ENCODE measurements at places on chromosomes 6 and 20. TPM values are rescaled to one million over a fixed set of nuclear protein-coding genes. Genes with fewer than 3 reads are reported as not detected.
A peak's percentile ranks its signal among the peaks of the same experiment; 100 is the strongest.

DNA sequence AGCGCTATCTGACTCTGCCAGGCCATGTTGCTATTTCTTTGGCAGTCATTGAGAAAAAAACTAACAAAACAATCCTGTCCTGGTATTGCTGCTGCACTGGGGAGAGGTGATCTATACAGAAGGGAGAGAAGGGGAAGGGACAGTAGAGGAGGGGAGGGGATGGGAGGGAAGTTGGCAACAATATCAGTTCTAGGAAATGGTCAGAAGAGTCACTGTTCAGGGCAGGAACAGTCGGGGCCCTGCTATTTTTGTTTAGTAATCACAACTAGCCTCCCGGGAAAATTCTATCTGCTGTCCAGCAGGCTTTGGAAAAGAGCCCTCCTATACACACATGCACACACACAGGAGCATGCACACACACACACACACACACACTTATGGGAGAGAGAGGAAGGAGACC, 142.3 kb upstream of the CARMIL1 start:
- peak; percentile 27 for DNase-seq

GRCh38 chr20:32546918-32547752, 38.0 kb downstream of the NOL4L start:
- no peak for DNase-seq

GRCh38 chr6:104771258-104771832, 88.4 kb downstream of the HACE1 start:
- no peak for DNase-seq

GRCh38 chr20:3633913-3634478, 29.2 kb downstream of the GFRA4 start:
- no peak for DNase-seq

DNA sequence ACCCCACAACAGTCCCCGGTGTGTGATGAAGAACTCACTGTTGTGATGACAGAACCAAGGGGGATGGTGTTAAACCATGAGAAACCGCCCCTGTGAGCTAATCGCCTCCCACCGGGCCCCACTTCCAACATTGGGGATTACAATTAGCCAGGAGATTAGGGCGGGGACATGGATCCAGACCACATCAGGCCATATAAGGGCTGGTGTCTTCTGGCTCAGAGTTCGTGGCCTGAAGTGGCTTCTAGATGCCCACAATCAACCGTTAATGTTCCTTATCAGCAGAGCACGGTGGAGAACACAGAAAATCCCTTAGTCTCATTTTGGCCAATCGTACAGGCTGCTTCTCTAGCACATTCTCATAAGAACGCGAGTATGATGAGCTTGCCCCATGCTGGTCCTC, 10.9 kb upstream of the MAS1 start:
- no peak for DNase-seq

DNA sequence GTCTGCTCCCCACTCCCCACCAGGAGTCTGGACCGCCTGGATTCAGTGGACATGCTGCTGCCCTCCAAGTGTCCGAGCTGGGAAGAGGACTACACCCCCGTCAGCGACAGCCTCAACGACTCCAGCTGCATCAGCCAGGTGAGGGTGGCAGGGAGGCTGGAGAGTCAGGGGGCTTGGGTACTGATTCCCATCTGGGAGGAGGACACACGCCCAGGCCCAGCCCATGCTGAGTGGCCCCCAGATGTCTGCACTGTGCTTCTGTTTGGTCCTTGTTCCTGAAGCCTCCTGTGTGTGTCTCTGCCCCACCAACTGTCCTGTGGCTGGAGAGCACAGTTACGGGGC, 101.6 kb upstream of the MYL9 start:
- DNase-seq, result no peak

- peak; percentile 45 for DNase-seq
These were observed 23.6 kb downstream of the LRP11 start for GRCh38 chr6:149840345-149841075.

- no peak for DNase-seq
These were observed 267.9 kb downstream of the PLCB1 start for GRCh38 chr20:8399947-8400346.

GRCh38 chr20:47392721-47393073, 36.2 kb upstream of the ZMYND8 start:
- no peak for DNase-seq

DNA sequence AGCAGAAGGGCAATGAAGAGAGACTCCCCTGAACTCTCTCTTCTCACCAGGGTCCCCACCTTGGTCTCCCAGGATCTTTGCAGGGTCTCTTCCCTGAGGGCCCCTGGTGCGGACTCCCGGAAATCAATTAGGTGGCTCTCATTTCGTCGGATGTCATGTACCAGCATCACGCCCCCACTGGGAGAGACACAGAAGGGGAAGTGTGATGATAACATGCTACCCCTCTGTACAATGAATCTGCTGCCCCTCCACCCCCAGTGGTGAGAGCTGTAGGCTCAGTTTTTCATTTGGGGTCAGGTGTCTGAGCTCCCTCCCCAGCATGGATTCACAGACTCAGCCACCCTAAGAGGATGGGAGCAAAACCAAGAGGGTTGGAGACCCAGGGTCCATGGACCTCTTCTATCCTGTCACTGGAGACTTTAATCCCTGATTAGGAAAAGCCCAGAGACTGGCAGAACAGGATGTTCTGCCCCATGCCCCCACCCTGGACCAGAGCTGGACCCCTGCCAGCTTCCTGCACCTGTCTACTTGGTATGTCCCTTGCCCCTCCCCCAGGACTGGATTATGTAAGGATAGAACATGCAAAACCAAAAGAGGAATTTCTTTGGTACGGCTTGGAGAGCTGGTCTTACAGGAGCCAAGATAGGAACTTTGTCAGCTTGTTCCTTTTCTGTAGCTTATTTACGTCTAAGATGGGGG, 11.1 kb downstream of the GGT7 start:
- no peak for DNase-seq

- DNase-seq, result no peak
These were observed 168.6 kb downstream of the CD83 start for GRCh38 chr6:14286144-14286543.

DNA sequence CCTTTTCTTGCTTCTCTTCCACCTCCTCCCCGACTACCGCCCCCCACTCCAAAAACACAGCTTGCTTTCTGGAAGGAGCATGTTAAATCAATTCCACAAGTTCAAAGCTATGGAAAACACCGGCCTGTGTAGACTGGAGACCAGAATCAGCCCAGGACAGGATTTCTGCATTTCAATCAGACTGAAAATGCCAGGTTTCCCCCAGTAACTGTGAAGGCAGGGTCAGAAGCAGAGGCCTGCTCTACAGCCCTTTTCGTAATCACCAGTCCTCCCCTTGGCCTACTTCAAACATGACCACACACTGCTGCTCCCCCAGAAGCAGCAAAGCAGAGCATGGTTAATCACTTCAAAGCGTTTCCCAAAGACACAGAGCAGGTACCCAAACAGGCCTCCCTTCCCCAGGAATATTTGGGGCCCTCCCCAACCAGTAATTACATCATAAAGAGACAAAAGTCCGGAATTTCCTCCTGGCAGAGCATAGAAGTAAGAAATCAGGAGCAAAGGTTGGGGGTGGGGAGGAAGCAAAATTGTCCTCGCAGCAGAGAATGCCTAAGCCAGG, 38.4 kb downstream of the ZMYND8 start:
- peak; percentile 61 for DNase-seq

DNA sequence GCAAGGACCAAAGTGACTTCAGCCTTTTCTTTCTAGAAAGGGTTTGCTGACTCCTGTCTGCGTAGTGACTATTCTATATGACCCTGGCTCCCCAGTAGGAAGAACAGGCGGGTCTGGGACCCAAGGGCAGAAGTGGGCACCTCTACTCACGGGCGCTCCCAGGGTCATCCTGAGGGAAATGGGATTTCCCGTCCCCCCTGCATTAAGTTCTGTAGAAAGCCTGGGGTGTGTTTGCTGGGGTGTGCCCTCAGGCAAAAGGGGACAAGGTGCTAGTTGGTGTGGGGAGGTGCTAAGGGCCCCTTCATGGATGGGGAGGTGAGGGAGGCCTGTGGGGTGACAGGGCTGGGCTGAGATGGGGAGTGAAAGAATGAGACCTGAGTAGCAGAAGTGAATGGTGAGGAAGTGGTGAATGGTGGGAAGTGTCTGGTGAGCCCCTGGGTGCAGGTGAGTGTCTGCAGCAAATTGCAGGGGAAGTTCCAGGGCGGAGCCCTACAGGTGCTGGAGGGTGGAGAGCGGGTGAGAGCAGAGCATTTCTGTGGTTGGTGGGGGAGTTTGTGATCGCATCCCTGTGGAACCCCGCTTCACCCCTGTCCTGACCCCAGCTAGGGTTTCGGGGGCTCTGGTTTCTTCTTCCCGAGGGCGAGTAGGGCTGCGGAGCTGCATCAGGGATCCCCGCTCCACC, 21.1 kb downstream of the RAET1L start:
- no peak for DNase-seq

DNA sequence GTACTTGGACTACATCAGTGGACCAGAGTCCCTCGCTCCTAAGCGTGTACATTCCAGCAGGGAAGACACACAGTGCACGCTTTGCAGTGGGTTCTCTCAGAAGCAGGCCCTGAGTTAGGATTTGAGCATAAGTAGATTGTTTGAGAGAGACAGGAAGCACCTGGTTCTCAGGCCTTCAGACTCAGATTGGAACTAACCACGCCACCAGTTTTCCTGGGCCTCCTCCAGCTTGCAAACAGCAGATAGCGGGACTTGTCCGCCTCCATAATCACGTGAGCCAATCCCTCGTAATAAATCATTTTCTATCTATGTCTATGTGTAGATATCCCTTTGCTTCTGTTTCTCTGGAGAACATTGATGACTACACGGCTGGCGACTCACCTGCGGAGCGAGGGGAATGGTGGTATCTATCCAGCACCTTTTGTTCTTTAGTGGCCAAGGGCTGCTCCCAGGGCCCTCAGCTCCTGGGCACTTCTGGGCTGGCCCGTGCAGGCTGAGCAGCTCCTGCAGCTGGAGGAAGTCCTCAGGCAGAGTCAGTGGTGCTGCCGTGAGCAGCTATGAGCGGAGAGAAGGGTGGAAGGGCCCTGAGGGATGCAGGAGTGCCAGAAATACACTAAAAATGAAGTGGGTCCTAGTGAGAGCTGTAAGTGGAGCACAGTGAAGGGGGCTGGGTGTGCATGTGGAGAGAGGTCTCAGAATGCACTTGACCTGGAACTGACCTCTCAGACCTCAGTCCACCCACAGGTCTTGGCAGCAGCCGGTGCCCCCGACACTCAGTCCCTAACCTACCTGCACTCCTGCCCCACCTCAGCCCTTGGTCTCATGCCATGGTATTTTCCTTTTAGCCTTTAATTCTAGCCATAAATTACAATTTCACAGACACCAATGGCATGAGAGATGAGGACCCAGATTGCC, 76.9 kb downstream of the STK35 start:
- peak; percentile 28 for DNase-seq

GRCh38 chr6:153150752-153151440, 19.8 kb upstream of the RGS17 start:
- DNase-seq, result no peak

- no peak for DNase-seq
These were observed 109.3 kb downstream of the SLC23A2 start for GRCh38 chr20:4891997-4892396.

- no peak for DNase-seq
These were observed 327.5 kb downstream of the NRN1 start for GRCh38 chr6:5679270-5679669.

DNA sequence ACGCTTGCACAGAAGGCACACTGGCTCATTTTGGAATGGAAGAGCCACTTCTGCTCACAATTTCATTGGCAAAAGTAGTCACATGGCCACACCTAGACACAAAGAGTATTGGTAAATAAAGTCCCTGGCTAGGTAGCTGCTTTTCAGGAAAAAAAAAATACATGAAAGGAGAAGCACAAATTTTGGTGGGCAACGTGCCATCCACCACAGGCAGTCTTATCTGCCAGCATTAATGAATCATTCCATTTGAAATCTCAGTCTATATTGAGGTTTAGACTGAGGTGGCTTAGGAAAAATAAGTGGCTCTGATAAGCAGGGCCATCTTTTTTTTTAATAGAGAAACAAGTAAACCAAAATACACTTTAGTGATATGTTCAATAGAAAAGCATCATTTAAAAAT, 44.3 kb downstream of the ADGRB3 start:
- no peak for DNase-seq

GRCh38 chr6:43461936-43462335, 6.6 kb upstream of the DLK2 start:
- DNase-seq, result no peak

DNA sequence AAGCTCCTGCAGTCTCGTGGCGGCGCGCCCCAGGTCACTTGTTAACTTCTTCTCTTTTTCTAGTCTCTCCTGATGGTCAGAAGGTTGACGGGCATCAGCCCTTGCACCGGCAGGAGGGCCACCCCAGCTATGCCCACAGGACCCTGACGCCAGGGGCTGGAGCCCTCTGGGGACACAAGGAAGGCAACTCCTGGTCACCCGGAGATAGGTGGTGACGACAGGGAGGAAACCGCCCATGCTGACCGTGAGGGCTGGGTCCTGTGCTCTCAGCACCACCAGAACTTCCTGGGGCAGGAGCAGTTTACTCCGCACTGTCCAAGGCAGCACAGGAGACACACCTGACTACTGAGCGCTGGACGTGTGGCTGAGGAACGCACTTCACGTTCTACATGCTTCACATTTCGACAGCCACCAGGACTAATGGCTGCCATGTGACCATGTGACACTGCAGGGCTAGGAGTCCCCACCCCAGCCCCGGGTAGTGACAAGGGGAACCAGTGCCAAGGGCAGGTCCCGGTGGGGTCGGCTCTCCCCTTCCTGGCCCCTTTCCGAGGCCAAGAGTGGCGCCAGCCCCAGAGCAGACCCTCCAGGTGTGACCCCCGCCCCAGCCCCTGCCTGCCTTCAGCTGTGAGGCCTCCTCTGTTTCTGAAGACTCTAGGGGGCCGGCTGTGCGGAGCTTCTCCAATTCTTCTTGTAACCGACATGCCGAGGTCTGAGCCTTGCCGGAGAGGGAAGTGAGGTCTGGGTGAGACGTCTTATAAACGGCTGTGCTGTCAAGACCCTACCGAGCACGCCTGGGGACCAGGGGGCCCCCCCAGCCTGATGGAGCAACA, 45.2 kb downstream of the DSTN start:
- DNase-seq, result peak; percentile 46

- DNase-seq, result no peak
These were observed 13.5 kb downstream of the HAO1 start for GRCh38 chr20:7926767-7927166.

The POM121L2 gene
- not detected for total RNA-seq

The BANF2 gene
- total RNA-seq, result not detected

The TFAP2D gene
- total RNA-seq, result not detected

The SPATS1 gene
- total RNA-seq, result not detected

The RFX6 gene
- total RNA-seq, result not detected

The PHACTR1 gene
- total RNA-seq, result 3.2 TPM

The SLC12A5 gene
- total RNA-seq, result not detected

Data from ovary (tissue), 10 donors.